M059J (cell line): ENCODE measurements at places on chromosomes 7 and 10.
A peak's percentile ranks its signal among the peaks of the same experiment; 100 is the strongest.

DNA sequence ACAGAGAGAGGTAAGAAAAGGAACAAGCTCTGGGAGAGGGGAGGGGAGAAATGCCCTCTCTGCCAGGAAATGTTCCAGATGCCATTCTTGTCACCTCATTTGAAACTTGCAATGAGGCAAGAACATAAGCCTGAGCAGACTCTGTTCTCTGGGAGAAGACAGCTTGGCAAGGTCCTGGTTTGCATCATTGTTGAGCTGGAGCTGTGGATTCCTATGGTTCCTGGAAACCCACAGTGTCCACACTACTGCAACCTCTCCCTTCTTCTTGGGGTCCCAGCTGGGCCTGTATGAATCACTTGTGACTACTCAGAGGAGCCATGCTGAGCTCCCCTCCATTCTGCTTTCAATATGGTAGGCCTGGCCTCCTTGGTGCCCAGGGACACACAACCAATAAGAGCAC is 60.8 kb upstream of the HECTD2 start:
- peak; percentile 87 for DNase-seq

GRCh38 chr10:71921324-71922027 is 42.7 kb upstream of the CHST3 start:
- DNase-seq, result peak; percentile 72

GRCh38 chr10:52030051-52030790 is 283.9 kb upstream of the DKK1 start:
- peak; percentile 43 for DNase-seq

DNA sequence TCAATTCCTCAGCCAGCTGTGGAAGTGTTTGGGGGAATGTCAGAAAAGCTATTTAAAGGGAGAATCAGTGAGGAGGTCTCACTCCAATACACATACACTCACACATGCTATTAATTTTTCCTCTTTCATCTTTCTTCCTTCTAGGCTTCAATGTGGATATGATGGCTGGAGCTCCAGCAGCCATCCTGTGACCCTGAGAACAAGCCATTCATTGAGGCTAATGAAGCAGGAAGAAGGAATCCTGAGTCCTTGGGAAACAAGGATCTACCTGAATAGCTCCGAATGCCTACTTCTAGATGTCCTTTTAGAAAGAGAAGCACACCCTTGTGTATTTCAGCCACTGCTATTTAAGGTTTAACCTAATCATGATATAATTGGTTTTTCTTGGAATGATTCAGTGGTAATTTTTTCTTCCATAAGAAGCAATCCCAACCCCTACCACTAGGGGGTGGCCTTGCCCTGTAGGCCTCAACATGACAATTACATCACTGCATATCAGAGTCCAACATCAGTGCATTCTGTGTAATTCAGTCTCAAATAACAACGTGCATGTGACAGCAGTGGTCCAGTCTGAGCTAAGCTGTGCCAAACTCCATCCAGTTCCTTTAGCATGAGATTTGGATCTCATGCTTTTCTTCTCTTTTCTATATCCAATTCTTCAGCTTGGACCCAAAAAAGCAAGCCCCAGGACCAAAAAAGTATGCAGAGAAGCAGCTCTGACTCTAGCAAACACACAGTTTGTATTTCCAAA is 85.3 kb upstream of the ANKRD1 start:
- peak; percentile 67 for DNase-seq

GRCh38 chr10:42830237-42830636 is 47.6 kb downstream of the BMS1 start:
- DNase-seq, result no peak
